ENCODE measurements at places on chromosomes 6 and 20.

DNA sequence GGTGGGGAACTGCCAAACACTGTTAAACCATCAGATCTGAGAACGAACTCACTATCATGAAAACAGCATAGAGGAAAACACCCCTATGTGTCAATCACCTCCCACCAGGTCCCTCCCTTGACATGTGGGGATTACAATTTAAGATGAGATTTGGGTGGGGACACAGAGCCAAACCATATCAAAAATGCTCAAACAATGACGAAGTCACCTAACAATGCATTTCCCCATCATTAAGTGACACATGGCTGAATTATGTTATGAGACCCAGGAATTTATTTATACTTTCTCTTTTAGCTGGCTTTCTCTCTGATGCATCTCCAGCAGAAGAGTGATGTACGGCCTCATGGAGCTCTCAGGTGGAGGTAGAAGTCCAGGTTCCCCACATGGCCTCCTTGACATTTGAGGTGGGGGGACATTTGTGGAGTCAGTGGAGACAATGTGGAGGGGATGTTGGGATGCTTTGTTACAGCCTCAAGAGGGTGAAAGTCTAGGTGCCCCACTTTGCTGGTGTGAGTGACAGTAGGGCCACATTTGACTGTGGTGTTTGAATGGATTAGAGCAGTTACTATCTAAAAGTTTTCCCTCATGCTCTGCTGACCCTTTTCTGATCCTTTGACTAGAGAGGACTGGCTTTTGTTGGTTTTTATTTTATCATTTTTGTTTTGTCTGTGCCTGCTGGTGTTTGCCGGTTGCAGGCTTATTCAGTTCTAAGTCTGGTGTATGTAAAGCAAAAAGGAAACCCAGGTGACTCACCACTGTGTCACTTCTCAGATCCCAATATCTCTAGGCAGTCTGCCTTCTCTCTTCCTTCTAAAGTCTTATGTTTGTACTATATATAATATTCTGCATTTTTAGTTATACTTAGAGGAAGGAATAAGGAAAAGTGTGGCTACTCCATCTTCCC is 18.5 kb upstream of the DCBLD1 start:
- peak; percentile 87 for DNase-seq

GRCh38 chr6:148827416-148828045 is 80.7 kb downstream of the UST start:
- peak; percentile 56 for DNase-seq

- DNase-seq, result peak; percentile 37
These were observed 412.6 kb upstream of the PLCB4 start for GRCh38 chr20:8656335-8656734.

DNA sequence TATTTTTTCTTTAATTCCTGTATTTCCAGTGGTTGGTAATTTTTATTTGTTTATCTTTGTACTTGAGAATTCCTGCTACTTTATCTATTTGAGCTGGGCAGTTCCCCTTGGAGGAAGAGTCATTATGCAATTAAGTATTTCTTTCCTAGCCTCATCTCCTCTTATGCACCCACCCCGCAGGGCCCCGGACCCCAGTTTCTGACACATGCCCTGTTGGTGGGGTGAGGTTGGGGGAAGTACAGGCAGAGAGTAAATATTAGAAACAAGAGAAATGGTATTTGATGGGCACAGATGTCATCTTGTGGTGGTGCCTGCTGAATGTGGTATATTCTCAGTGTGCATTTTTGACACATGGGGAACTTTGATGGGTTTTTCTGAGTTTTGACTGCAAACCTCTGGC is 602.7 kb upstream of the NOX3 start:
- DNase-seq, result no peak

GRCh38 chr6:112284603-112285002 is 30.2 kb upstream of the LAMA4 start:
- DNase-seq, result no peak

DNA sequence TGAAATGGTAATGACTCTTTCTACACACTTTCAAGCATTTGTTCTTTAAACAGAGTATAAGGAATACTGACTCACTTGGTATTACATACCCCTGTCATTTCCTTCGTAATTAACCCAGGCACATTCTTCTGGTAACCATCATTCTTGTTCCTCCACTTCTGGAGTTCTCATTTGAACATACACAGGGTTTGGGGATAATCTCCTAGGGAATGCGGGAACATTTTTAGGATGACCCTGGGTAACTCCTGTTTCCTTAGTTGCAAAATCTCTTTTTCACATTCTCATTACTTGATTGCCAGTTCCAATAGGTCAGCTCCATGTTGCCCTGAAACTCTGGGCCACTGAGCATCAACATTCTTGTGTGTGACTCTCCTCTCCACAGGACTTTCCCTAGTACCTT is 51.5 kb upstream of the E2F3 start:
- DNase-seq, result peak; percentile 51
